ENCODE measurements at places on chromosomes 13 and 19. TPM values are rescaled to one million over a fixed set of nuclear protein-coding genes. Genes with fewer than 3 reads are reported as not detected.

- no peak for DNase-seq
Measured at GRCh38 chr13:110442930-110443621, 118.4 kb downstream of the RAB20 start.

DNA sequence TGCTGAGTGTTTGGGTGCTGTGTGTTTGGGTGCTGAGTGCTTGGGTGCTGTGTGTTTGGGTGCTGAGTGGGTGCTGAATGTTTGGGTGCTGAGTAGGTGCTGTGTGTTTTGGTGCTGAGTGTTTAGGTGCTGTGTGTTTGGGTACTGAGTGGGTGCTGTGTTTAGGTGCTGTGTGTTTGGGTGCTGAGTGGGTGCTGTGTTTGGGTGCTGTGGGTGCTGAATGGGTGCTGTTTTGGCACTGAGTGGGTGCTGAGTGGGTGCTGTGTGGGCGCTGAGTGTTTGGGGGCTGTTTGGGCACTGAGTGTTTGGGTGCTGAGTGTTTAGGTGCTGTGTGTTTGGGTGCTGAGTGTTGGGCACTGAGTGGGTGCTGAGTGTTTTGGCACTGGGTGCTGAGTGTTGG is 48.5 kb upstream of the F7 start:
- DNase-seq = no peak

- DNase-seq = no peak
Measured at GRCh38 chr13:79779761-79780160, 298.8 kb downstream of the NDFIP2 start.

DNA sequence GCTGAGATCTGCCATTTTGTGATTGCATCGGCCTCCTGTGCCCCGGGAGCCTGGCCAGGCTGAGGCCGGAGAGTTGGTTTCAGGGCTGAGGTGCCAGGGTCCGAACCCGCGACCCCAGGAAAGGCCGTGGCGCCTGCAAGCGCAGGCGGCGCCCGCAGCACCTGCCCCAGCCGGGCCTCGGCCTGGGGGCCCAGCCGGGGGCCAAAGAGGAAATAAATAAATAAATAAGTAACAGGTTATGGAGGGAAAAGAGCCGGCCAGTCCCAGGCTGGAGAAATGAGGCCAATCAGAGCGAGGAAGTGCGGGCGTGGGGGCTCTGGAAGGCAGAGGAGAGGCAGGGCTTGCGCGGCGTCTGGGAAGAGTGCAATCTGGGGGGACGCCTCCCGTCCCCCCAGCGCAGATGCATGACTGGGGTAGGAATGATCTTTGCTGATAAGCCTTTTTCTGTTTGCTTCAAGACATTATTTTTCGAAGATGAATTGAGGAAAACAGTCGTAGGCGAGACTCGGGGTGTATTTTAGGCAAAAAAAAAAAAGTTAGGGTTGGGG is 145.6 kb upstream of the ZNF536 start:
- DNase-seq = peak; percentile 67

GRCh38 chr13:109529964-109530363 is 256.4 kb downstream of the IRS2 start:
- no peak for DNase-seq

- no peak for DNase-seq
Measured at GRCh38 chr13:99738626-99739025, 232.9 kb downstream of the ZIC5 start.

GRCh38 chr13:64849196-64849595 is 2380.9 kb downstream of the PCDH9 start:
- no peak for DNase-seq

DNA sequence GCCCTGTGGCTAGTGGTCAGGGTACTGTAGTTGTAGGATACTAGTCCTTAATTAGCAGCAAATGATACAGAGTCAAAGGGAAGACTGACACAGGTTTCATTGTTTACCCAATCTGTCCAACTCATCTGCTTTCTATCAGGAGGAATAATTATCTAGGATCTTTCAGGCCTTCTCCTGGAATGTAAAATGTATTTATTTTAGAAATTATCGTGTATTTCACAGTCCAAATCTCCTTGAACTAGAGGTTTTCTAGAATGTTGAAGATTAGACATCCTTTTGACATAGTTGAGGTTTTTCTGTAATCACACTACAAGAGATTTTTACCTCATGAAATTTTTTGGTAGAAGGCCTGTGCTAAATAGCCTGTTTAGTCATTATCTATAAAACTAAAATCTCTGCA is 1694.8 kb upstream of the PCDH20 start:
- DNase-seq = no peak

GRCh38 chr19:29436591-29437103 is 89.1 kb upstream of the VSTM2B start:
- DNase-seq = no peak

The ZNF793 gene
- total RNA-seq = 2.3 TPM

- DNase-seq = no peak
Measured at GRCh38 chr19:51124729-51125128, at the start of gene SIGLEC9. TSS of gene SIGLEC9 (plus strand) at chr19:51124906. CDS start at chr19:51124975, 69 bp downstream.

GRCh38 chr13:21371011-21371410 is 88.1 kb downstream of the ZDHHC20 start:
- DNase-seq = no peak

The HNRNPM gene
- 145 TPM for total RNA-seq

DNA sequence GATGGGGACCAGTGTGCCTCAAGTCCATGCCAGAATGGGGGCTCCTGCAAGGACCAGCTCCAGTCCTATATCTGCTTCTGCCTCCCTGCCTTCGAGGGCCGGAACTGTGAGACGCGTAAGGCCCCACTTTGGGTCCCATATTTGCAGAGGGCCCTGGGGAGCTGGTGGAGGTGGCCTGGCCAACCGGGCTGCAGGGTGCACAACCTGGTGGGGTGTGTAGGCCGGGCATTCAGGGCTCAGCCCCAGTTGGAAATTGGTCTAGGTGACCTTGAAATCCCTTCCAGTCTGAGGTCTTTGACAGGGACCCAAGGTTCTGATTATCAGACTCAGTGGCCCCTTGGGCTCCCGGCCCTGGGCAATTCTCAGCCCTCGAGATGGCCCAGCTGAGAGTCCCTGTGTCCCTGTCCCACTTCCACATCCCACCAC is 8.3 kb downstream of the F7 start:
- DNase-seq = peak; percentile 64

The S1PR4 gene
- total RNA-seq = 5.0 TPM

- no peak for DNase-seq
Measured at GRCh38 chr13:111904166-111904565, 162.8 kb upstream of the SOX1 start.

- DNase-seq = no peak
Measured at GRCh38 chr19:48010932-48011758, 16.7 kb downstream of the ELSPBP1 start.

The MTUS2 gene
- total RNA-seq = not detected

The ATP4B gene
- total RNA-seq = not detected

The ICAM4 gene
- total RNA-seq = 2.3 TPM

- peak; percentile 64 for DNase-seq
Measured at GRCh38 chr13:112434937-112435523, 58.9 kb downstream of the SPACA7 start.

DNA sequence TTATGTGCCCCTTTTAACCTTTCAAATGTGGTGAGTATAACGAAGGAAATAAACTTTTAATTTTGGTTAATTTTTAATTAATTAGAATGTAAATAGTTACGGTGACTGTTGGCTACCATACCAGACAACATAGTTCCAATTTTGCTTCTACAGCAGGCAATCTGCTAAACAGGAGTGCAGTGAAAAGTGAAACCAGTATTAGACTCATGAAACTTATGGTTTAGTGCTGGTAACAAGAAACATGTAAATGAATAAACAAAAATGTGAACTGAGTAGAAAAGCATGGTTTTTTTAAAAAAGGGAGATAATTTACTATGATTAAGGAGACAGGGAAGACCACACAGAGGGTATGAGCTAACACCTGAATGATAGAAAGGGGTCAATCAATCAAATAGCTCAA is 478.4 kb downstream of the PCDH9 start:
- no peak for DNase-seq

DNA sequence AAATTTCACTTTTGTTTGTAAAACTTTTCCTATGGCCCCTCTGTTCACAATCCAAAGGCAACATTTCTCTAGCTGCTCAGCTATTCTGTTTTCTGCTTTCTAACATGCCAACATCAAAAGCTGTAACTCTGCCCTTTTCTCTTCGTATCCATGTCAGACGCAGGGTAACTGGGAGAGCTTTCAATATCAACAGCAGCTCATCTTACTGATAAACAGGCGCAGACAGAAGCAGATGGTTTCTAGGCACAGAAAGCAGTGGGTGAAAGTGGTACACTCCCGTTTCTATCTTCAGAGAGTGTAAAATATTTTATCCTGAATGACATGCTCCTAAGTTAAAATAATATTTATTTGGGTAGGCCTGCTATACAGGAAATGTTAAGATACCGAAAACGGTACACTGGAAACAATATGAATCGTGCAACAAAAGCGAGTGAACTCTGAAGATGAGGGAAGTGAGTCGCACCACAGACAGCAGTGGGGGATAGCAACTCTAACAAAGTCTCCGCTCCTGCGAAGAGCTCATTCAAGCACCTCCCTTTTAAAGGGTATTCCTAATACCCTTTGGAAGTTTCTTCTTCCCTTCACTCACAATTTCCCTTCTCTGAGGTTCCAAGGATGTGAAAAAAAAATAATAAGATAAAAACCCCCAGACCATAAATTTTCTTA is 798.3 kb downstream of the GPC5 start:
- DNase-seq = no peak

DNA sequence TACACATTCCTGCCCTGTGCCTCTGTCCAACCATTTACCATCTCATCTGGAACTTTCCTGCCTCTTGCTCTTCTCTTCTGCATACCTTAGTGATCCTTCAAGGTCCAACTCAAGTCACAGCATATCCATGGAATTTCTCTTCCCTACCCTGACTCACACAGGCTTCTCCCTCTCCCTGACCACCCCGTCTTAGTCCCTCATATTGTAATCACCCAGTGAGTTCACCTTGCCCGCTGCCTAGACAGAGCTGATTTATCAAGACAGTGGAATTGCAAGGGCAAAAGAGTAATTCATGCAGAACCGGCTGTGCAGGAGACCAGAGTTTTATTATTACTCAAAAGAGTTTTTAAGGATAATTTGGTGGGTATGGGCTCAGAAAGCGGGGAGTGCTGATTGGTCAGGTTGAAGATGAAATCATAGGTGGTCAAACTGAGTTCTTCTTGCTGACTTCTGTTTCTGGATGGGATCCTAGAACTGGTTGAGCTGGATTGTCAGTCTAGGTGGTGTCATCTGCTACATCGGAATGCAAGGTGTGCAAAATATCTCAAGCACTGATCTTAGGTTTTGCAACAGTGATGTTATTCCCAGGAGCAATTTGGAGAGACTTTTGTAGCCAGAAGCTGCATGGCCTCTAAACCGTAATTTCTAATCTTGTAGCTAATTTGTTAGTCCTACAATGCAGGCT is 67.2 kb downstream of the HSPH1 start:
- DNase-seq = no peak

The LILRA5 gene
- total RNA-seq = 23.0 TPM

The ZIK1 gene
- total RNA-seq = 2.4 TPM

GRCh38 chr19:34851277-34851804 is 75.4 kb upstream of the ZNF30 start:
- DNase-seq = no peak

DNA sequence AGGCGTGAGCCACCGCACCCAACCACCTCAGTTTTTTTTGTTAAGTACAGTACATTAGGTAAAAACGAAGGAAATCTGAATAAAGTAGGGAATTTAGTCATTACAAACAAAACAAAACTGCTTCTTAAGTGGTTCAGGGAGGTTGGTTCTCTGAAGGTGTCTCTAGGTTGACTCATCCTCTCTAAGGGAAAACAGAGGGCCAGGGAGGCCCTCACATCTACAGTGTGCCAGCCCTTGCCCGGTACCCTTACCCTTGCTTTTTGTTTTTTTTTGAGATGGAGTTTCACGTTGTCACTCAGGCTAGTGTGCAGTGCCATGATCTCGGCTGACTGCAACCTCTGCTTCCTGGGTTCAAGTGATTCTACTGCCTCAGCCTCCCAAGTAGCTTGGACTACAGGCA is 17.2 kb upstream of the JUND start:
- no peak for DNase-seq

The LRRC63 gene
- total RNA-seq = 0.19 TPM

GRCh38 chr13:34941436-34941834 is 635 bp upstream of the NBEA start:
- no peak for DNase-seq

Measured in mesenteric fat pad (tissue), 1 donor.